Upper lobe of left lung (tissue), 6 donors: ENCODE measurements at places on chromosomes 3 and 15.
A peak's percentile ranks its signal among the peaks of the same experiment; 100 is the strongest.

DNA sequence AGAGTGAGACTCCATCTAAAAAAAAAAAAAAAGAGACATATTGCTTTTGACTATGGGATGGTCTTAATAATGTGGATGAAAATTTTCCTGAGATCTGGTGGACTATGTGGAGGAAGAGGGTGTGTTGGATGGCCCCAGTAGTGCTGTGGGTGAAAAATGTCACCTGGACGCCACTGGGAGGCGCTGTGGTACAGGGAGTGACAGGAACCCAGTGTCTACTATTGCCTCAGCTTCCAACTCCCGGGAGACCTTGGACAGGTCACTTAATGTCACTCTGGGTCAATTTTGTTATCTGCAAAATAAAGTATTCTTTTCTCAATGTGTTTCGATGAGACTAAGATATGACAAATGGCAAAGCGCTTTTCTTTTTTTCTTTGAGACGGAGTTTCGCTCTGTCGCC lies 27.7 kb upstream of the DCP1A start:
- no peak for DNase-seq

DNA sequence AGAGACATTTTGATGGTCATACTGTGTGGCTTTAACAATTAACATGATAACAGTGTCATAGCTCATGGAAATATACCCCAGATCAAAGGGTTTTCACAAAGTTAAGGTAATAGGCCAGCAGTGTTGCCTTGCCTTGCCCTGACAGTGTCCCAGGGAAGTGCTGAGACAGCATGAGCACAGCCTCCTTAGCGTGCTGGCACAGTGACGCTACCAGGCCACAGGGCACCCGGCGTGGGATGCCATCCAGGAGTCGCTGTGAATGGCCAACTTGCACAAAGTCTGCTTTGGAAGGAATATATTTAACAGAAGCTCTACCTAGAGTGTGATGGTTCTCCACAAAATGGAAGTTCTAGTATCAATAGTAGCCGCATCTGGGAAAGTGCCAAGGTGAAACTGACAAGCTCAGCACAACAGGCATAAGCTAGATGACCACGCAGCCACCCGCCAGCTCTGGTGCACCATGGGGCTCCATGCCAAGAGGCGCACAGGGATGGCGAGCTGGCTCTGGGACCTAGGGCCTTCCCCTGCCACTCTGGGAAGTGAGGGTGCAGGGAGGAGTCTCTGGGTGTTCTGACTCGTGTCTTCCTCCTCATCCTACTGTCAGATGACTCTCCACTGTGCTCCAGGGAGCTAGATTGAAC lies 86.2 kb downstream of the GABRB3 start:
- DNase-seq: peak; percentile 35

- DNase-seq: no peak
These were observed 454.7 kb upstream of the ADAMTS9 start for GRCh38 chr3:65142456-65142855.

GRCh38 chr15:80461356-80462095 lies 57.3 kb downstream of the ARNT2 start:
- DNase-seq: no peak

- no peak for DNase-seq
These were observed 53.8 kb downstream of the UBE2E2 start for GRCh38 chr3:23256741-23257435.

GRCh38 chr3:193049935-193050334 lies 132.3 kb upstream of the MB21D2 start:
- DNase-seq: no peak

- no peak for DNase-seq
These were observed 167.9 kb downstream of the GREM1 start for GRCh38 chr15:32885713-32886112.

GRCh38 chr3:110736332-110736731 lies 335.3 kb upstream of the NECTIN3 start:
- no peak for DNase-seq
